IMR-90 (cell line): ENCODE measurements at places on chromosomes 2 and 18. TPM values are rescaled to one million over a fixed set of nuclear protein-coding genes. Genes with fewer than 3 reads are reported as not detected.

DNA sequence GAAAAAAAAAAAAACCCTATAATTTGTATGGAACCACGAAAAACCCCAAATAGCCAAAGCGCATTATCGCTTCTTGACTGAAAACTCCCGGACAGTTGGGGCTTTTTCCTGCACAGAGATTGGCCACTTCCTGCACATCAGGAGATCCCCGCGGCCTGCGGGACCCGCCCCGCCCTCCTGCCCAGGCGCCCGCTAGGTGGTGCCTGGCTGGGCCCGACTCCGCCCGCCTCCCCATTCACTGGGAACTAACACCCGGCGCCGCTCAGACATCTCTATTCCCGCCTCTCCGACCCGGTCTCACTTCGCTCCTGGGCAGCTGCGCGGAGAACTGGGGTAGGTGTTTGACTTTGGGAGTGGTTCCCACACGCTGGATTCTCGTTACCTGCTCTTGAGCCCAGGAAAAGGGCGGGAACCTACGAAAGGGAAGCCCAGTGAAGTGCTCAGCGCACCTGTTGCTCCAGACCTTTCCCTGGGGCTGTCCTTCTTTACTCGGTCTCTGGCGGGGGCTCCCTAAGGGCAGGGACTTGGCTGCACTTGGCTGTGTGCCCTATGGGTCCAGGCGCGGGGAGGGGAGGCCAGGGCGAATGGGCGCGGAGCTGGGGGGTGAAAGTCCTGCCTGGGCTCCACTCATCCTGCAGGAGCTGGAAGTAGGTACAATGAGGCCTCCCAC is at the start of gene HMSD:
Gene HMSD (plus strand): TSS at position 234 of the 670 bp plus-strand sequence. CDS start 4,155 bp downstream, outside the sequence.
- no peak for DNase-seq

LONRF2 gene
- 0.54 and 0.83 TPM in 2 replicates for total RNA-seq

DCTN1 gene
- total RNA-seq, result 204 and 229 TPM in 2 replicates

GRCh38 chr2:211903961-211904360 is 634.6 kb downstream of the ERBB4 start:
- DNase-seq, result no peak

DNA sequence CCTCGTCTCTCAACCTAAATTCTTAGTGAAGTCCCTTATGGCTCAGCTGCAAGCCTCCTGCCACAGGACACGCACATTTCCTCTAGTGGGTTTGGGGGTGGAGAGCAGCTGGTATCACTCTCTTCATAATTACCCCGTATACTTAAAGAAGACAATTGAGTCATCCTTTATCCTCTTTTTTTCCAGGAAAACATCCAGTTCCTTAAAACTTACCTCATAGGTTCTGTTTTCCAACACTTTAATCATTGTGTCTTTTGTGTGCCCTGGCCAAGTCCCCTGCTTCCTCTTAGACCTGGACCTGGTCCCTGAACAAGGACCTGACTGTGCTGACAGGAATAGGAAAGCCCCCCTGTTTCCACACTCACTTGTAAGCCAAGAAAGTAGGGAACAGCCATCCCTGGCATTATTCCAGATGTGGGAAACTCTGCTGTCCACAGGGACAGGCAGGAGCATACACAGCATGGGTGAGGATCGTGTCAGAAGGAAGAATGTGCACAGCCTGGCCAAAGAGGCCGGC is 42.3 kb upstream of the MYO1B start:
- peak; percentile 83 for DNase-seq

ADCYAP1 gene
- total RNA-seq, result not detected in 2 replicates

DNA sequence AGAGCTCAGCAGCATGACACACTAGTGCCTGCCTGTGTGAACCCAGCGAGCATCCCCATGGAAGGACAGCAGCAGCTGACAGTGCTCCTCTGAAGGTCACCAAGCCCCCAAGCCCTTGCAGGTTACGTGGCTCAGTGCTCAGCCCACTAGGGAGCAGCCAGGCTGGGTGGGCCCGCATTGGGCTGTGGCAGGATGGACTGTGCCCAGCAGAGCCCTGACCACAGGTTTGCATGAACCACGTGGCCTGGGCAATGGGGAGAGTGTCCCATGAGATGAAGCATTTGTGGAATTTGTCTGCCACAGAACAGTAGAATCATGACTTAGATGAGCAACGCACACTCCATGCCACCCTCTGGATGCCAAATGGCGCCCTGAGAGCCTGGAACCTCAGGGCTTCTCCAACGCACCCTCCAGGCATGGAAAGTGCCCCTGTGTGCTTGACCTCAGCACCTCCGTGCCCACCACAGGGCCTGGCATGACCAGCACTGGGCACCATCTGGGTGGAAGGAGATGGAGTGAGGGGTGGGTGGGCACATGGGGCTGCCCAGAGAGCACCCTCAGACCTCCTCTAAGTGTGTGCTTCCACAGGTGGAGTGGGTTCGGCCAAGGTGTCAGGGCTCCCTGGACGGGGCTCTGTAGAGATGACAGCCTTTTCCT is 216.1 kb upstream of the RAB6C start:
- no peak for DNase-seq

DNA sequence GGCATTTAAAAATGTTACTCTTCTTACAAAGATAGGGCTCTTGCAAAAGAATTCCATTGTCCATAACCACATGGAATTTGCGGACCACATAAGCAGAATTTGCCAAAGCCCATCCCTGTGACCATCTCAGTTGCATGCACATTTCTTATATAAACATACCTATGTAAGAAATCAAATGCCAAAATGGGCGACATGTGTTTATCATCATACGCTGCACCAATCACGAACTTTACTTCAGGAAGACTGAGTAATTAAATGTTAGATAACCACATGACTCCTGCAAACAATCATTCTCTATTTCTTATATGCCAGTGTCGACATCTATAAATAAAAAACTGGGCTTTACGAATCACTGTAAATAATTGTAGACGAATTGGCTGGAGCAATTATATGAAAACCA is 186.1 kb upstream of the RBMS1 start:
- DNase-seq, result no peak

DNA sequence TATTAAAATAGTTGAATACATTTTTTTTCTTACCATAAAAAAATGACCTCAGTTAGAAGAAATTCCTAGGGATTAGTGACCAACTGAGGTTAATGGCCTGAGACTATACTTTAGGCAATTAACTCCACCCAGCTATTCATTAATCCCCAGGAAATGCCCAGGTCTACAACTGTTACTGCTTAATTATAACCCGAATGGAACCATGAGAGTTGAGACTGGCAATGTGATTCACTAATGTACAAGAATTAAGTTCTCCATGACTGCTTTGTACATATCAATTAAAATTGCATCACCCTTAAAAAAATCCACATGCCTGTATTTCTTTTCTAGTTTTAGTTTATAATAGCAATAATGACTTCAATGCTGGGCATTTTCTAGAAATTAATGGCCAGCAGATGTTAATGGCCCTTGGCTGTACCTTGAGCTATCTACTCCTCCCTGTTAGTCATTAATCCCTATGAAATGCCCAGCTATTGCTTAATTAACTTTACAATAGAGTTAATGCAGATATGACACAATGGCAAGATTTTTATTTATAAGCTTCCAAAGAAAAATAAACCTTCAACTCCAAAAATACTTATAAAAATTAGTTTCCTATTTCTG is 44.1 kb downstream of the ERBB4 start:
- DNase-seq, result no peak

DNAH6 gene
- under 0.01 TPM in 2 replicates for total RNA-seq

DNA sequence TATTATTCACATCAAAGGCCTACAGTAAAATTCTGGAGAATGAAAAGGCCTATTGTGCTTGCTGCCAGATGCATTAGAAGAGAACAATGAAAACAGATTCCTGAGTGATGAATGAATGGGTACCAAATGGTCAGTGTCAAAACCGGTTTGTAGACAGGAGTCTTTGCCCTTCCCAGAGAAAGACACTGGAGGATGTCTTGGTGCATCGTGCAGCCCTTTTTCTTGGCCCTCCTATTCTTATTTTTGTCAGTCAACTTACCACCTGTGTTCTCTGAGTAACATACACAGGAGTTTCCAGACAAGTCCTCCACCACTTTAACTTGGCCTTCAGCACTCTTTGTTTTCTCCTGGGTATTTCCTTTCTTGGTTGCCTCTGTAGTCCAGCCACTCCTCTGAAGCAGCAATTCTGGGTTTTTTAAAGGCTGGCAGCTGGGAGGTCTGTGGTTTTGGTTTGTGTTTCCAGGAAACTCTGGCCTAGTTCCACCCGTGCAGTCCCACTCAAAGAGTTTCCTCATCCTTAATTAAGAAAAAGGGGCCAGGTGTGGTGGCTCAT is 29.4 kb downstream of the PSTPIP2 start:
- DNase-seq, result peak; percentile 52

- peak; percentile 53 for DNase-seq
Measured at GRCh38 chr2:64792995-64793639, 139.4 kb upstream of the SERTAD2 start.
